ENCODE measurements at places on chromosomes 3 and 15.

- DNase-seq, result no peak
Observed at GRCh38 chr15:77540312-77541060, 92.2 kb downstream of the LINGO1 start.

GRCh38 chr3:174777813-174778212 is 81.3 kb upstream of the NAALADL2 start:
- DNase-seq, result no peak

DNA sequence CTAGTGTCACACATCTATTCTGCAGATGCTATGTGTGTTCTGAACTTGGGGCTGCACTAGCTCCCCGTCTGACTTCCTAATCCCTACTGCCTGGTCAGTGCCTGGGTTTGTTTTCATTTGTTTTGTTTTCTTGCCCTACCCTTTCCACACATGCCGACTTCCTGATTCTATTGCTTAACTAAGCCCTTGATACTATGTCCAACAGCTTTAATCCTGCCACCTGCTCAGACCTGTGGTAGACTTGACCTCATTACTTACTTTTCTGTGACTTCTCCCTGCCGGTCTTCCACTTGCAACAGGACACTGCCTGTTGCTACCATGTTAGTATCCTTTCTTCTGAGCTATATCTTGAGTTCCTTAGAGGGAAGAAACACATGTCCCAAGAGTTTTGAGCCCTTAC is 39.3 kb upstream of the CEMIP start:
- DNase-seq, result no peak

- no peak for DNase-seq
Observed at GRCh38 chr15:28890711-28891495, 5.1 kb downstream of the APBA2 start.

DNA sequence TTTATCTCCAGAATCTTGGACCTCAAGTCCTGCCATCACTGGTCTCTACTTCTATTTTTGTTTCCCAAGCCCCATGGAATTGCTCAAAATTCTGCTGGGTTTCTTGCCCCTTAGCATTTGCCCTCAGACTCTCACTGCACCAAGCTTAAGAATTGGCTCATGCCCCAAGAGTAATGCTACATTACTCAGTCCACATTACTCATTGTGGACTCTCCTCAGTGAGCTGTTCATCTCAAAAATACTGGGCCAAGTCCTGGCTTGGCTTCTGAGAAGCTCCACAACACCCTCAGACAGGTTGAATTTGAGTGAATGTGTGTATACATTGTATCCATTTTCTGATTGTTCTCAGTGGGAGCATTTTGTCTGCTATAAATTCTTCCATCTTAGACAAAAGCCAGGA is 364.4 kb upstream of the ARHGEF26 start:
- DNase-seq, result no peak

- DNase-seq, result no peak
Observed at GRCh38 chr15:97521381-97522285, 438.9 kb upstream of the ARRDC4 start.

- DNase-seq, result no peak
Observed at GRCh38 chr3:39783680-39784079, 25.7 kb upstream of the MYRIP start.

DNA sequence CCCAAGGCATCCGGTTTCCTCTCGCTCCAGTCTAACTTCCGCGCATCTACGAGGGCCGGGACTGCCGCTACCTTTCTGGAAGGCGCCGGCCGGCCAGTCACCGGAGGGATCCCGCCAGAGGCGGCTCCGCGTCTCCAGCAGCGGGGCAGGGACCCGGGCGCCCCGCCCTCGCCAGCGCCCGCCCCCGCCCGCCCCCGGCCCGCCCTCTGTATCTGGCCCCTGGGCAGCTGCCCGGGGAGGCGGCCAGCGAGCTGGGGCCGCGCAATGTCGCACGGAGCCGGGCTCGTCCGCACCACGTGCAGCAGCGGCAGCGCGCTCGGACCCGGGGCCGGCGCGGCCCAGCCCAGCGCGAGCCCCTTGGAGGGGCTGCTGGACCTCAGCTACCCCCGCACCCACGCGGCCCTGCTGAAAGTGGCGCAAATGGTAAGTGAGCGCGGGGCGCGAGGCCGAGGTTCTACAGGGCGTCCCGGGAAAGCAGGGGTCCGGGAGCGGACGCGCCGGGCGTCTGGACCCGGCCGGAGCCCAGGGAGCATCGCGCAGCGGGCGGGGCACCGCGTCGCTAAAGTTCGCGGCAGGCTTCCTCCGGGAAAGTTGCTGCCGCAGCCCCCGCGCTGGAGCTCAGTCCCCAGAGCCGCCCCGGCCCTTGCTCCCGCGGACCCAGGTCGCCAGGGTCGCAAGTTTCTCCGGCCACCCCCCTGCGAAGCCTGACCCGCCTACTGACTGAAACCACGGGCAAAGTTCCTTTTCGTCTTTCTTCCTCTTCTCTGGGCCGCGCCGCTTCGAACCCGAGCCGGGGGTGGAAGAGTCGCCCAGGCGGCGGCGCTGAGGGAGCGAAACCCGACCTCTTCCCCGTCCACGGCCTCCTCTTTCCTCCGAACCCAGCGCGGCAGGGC is at the start of gene CMTM7:
CMTM7 (plus strand) TSS at position 211 of the 893 bp plus-strand sequence; CDS start at position 265, 54 bp downstream.
- peak; percentile 58 for DNase-seq

GRCh38 chr3:127762787-127763105 is 59.6 kb downstream of the MGLL start:
- DNase-seq, result no peak

DNA sequence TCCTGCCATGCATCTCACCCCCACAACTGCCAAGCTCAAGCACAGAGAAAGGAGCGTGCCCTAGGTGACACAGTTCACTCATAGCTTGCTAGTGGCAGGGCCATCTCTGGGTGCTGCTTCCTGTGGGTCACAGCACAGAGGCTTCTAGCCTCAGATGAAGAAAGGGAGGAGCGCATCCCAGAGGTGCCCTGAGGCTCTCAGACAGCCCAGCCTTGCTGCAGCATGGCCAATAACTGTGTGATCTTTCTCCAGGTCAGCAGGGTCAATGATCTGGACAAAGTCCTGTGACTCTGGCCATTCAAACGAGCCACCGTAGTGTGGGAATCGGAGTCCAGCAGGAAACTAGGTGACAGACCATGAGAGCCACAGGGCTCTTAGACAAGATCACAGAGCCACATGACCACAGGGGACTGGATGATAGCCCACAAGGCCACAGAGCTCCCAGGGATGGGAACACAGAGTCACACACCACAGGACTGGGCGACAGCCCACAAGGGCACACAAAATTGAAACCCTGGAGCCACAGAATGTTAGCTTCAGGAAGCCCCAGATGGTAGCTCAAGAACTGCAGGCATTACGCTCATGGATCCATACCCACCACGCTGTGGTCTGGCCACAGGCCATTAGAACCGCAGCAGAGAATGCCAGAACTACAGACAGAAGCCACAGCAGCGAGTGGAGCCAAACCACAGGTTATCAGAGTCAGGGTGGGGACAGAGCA is 25.9 kb upstream of the GRIP2 start:
- no peak for DNase-seq

- DNase-seq, result no peak
Observed at GRCh38 chr3:36876181-36876936, 68.5 kb downstream of the TRANK1 start.

GRCh38 chr15:32778391-32779176 is 60.8 kb downstream of the GREM1 start:
- DNase-seq, result no peak

DNA sequence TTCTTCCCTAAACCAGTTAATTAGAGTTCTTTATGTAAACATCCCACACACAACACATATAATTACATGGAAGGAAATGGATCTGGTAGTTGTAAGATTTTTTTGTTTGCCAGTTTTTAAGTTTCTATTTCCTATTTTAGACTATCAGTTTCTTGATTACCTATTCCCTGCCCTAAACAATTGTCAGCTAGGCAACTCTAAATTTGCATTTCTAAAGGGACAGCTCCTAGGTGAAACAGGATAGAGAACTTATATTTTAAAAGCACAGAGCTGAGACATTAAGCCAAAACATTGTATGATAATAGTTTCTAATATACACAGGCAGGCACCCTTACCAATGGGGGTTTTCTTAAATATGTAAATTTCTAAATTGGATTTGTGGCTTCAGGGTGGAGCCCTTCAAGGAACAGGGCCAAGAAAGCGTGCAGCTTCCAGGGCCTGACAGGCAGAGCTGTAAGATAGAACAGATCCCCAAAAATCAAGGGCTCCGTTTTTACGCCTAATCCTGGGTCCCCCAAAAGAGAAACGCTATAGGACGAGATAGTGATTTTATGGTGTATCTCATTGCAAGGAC is 8.9 kb downstream of the LEKR1 start:
- DNase-seq, result no peak

DNA sequence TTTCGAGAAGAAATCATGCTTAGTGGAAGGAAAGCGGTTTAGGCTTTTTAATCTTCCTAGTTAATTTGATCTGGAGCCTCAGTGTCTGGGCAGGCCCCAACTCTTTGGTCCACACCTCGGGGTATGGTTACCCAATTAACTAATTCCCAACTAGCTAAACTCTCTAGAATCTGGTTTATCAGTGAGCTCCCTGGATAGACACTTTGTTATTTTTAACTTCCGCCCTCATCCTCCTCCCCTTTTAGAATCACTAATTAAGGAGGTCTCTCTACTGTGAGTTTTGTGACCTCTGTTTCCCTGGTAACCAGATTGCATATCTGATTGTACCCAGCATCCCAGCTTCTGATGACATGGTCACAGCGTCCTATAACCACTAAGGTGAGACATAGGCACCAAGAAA is 112.2 kb downstream of the RARB start:
- DNase-seq, result no peak

DNA sequence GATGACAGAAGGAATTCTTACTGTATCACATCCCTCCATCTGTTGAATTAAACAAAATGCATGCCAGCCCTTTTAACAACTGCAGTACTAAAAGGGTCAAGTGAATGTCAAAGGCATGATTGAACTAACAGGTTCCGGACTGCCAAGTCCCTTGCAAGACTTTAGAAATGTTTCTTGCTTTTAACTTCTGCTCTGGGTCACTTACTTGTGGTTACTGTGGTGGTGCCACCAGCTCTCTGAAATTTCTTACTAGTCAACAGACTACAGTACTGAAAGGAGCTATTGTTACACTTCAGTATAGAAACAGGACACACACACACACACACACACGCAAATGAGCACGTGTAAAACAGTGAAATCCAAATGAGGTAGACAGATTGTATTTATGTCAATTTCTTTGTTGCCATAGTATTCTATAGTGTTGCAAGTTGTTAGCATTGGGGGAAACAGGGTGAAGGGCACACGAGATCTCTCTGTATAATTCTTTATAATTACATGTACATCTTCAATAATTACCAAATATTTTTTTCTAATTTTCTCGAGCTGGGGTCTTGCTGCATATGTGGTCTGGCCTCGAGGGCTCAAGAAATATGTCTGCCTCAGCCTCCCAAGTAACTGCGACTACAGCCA is 79.9 kb upstream of the SLC25A26 start:
- no peak for DNase-seq

GRCh38 chr15:45139770-45140169 is 10.0 kb downstream of the DUOX1 start:
- no peak for DNase-seq

DNA sequence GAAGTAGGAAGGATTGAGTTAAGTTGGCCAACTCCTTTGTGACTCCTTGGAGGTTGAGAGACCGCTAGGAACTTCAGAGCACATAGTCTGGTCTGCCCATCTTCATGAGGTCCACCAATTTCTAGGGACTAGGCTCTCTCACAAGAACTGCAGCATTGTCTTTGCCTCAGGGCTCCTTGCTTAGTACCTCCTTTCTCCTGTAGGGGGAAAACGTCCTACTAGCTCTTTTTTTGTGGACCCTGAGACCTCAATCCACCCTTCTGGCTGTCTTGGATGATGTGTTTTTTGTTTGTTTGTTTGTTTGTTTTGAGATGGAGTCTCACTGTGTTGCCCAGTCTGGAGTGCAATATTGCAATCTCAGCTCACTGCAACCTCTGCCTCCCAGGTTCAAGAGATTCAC is 21.6 kb downstream of the REC114 start:
- DNase-seq, result no peak

DNA sequence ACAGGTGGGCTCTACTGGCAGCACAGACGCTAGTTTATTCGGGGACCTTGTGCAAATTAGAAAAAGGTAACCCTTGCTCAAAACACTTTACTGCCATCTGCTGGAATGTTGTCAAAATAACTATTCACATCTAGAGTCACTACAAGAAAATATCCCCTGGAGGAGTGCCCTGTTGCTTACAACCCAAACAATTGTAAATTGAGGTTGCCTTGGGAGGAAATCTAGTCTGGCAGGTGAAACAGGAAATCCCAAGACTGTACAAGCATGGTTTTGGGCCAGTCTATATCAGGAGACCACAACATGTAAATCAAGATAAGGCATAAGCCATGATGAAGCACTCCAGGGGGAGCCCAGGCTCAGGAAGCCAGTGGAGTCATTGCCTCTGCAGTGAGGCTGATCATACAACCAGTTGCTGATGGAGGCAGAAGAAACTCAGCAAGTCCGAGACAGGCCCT is 136.8 kb upstream of the ACP3 start:
- peak; percentile 63 for DNase-seq

DNA sequence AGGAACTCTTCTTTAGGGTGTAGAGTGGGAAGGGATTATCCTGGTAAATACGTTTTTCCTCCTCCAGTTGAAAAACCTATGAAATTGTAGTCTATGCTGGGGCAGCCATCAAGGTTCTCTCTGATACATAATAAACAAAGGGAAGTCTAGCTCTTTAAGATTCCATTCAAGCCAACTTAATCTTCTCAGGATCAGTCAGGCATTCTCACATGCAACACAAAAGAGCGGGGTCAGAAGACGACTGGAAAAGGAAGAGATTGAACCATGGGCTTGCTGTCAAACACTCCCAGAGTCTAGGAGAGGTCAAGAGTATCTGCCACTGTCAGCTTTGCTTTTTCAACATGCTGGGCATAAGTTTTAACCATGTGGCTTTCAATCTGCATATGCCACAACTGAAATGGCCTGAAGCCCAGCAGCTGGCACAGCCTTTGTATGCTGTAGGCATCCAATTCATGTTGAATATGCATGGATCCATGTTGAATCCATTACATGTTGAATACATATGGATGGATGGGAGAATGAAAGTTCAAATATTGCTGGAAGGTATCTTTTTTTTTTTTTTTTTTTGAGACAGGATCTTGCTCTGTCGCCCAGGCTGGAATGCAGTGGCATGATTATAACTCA is 8.5 kb downstream of the TRAT1 start:
- DNase-seq, result no peak

DNA sequence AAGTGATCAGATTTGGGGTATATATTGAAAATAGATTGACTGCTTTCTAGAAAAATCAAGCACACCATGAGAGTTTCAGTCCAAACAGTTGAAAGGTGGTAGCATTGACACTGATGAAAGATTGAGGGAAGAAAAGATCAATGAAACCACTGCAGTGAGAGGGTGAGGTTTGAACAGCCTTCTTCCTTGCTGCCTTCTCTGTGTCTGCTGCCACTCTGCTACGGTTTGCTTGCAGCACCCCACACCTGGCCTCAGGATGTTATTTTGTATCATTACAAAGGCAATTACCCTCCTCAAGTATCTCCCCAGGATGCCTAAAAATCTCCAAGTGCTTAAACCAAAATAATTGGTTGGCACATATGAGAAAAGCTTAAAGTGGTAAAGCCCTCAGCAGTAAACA is 683.6 kb upstream of the ARPP21 start:
- no peak for DNase-seq

- DNase-seq, result no peak
Observed at GRCh38 chr3:186511245-186511644, 32.9 kb downstream of the CRYGS start.

- no peak for DNase-seq
Observed at GRCh38 chr3:146337991-146338390, 87.1 kb upstream of the PLSCR4 start.

Measured in SW 1271 (cell line).